Hematopoietic multipotent progenitor cell treated with erythropoietin and hydrocortisone succinate and interleukin-3 and kit ligand, for 15 days (in vitro differentiated cells): ENCODE measurements at places on chromosomes 7 and 10.

DNA sequence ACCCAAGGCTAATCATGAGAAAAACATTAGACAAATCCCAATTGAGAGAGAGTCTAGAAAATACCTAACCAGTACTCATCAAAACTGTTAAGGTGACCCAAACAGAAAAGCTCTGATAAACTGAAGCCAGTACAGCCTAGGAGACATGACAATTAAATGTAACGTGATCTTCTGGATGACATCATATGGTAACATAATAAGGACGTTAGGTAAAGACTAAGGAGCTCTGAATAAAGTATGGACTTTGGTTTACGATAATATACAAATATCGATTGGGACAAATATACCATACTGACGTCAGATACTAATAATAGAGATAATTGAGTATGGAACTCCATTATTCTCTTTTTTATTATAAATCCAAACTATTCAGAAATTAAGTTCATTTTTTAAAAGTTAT, 561.1 kb upstream of the STEAP1 start:
- DNase-seq = no peak

GRCh38 chr7:32206488-32206887, 136.3 kb upstream of the PDE1C start:
- no peak for DNase-seq

GRCh38 chr7:132353936-132354335, 222.3 kb downstream of the PLXNA4 start:
- no peak for DNase-seq

DNA sequence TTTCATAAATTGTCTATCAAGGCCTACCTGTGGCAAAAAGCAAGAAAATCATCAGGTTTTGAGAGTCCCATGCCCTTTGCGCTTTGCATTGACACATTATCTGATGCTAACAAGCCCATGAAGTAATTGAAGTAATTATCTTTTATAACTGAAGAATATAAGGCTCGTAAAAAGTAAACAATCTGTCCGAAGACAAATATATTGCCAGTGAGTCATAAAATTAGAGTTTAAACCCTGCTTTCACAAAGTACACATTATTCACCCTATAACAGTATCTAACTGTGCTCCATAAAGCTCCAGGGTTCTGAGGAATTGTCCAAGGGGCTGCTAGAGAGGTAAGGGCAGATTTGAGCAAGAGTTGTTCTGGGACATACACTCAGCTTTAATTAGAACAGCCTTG, 102.3 kb upstream of the PPP1R3A start:
- no peak for DNase-seq

DNA sequence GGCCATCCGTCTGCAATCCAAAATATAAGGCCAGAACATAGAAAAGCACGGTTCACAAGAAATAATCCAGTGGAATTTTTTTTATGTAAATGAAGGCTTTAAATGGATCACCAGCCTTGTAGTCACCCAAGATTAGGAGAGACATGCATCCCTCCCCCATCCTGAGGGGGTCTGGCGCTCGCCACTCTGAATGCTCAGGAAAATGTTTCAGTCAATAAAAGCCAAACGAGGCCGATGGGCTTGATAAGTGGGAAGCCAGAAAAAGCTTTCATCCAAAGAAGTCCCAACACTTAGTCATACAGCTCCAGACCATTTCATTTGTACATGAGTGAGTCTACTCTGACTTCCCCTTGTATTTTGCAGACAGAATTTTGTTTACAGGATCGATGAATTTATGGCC, 631.8 kb downstream of the GRID1 start:
- DNase-seq = no peak

DNA sequence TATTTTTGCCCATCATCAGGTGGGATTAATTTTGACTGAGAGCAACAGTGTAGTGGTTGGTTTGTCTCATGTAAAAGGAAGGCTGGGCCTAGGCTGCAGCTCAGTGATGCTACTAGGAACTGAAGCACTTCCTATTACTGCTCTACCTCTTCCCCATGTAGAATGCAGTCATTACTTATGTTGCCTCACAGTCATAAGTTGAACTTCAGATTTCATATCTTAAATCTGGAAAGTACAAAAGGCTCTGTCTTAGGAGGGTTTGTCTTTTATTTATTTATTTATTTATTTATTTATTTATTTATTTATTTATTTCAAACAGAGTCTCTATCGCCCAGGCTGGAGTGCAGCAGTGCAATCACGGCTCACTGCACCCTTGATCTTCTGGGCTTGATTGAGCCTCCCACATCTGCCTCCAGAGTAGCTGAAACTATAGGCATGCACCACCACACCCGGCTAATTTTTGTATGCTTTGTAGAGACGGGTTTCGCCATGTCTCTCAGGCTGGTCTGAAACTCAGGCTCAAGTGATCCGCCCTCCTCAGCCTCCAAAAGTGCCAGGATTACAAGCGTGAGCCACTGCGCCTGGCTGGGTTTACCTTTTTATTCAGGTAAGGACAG, 721.7 kb upstream of the GALNT17 start:
- DNase-seq = no peak

DNA sequence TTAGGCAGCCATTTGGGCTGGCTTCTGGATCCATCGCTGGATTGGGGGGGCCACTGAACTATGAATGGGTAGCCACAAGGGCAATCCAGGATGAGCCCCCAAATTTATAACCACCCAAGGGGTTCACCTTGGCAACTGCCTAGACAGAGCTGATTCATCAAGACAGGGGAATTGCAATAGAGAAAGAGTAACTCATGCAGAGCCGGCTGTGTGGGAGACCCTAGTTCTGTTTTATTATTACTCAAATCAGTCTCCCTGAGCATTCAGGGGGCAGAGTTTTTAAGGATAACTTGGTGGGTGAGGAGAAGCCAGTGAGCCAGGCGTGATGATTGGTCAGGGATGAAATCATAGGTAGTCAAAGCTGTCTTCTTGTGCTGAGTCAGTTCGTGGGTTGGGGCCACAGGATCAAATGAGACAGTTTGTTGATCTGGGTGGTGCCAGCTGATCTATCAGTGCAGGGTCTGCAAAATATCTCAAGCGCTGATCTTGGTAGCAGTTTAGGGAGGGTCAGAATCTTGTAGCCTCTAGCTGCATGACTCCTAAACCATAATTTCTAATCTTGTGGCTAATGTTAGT, 57.9 kb downstream of the DNAJB9 start:
- no peak for DNase-seq

DNA sequence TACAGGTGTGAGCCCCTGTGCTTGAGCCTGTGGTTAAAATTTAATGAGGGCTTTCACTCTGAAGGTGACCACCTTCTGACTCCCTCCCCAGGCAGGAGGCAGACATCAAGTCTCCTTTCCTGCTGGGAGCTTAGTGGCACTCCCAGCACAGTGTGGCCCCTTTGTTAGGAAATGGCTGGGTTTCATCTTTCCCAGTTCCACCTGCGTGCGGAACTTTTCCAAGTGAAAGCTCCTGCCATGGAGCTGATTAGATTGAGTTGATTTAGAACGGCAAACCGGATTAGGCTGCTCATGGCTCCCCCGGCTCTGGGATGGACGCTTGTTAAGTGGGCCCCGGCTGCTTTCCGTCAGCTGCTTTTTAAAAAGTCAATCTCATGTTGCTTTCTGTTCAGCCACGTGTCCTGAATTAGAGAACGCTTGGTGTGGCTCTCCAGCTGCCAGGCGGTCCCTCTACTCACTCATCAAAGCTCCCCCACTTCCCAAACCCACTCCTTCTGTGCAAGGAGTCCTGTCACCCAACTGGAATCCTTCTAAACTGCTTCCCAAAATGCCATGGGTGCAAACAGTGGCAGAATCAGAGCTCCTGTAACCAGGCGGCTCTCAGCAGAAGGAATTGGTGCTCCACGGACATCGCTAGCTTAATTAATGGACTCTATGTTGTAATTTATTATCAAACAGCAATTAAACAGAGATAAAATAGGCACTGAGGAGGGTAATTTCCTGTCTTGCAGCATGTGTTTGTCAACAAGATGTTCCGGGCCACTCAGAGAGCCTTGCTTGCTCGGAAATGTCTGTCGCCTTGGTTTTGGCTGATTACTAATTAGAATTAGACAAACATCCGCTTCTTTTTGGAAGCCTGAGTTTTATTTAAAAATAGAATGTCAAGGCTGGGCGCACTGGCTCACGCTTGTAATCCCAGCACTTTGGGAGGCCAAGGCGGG, 551.2 kb downstream of the GALNT17 start:
- DNase-seq = no peak

DNA sequence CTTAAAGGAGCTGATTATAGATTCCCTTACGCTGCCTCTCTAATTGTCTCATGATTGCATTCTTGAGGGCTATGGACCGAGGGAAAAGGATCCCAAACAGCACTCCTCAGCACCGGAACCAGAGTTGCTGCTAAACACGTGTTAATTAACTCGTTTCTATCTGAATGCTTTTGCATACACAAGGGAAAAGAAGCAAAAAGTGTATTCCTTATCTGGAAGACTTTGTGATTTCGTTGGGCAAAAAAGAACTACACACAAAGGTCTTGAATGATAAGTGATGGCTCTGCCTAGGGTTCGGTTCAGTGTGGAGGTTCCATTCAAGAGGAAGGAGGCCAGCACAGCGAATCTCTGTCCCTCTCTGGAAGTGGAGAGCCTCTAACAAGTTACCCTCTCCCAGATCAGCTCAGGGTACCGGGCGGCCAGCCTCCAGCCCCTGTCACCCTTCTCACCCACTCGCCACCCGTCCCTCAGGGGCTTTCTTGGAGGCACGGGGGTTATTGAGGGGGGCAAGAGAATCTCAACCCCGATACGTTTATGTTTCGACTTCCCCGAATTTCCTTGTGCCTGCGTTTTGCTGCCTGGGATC, 515 bp upstream of the SLC4A2 start:
- DNase-seq = peak; percentile 28

- no peak for DNase-seq
These were observed 104.2 kb upstream of the ACBD5 start for GRCh38 chr10:27344568-27345454.

GRCh38 chr10:78589687-78590086, 479.1 kb upstream of the ZMIZ1 start:
- no peak for DNase-seq

DNA sequence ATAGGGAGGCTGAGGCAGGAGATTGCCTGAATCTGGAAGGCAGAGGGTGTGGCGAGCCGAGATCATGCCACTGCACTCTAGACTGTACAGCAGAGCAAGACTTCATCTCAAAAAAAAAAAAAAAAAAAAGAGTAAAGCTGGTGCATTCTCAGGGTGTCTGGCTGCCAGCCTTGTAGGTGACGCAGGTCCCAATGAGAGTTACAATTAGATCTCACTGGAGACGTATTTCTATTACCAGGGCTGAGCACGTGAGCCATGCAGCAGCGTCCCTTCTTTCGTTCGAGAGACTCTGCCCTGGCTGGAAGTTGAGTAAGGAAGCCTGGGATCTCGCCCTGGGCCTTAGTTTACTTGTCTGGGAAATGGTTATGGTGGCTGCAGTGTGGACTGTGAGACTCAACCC, 22.4 kb upstream of the ZMIZ1 start:
- no peak for DNase-seq

- no peak for DNase-seq
These were observed 157.6 kb upstream of the PCBD1 start for GRCh38 chr10:71045936-71046335.

- no peak for DNase-seq
These were observed 106.6 kb downstream of the FAS start for GRCh38 chr10:89097226-89097625.

DNA sequence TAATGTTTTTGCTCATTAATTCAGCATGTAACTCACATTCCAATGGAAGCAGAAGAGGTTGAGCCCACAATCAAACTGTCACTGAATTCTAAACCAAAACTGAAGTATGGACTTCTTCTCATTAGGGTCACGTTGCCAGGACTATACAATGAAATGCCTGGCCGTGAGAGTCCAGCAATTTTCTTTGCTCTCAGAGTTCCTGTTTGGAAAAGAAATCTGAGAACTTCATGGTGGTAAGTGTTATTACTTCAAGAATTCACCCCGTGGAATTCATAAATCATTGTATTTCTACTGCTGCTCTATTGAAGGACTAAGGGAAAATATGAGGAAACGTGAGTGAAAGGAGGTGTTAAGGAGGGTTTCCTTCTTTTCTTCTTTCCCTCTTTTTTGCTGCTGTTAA, 441.8 kb upstream of the AKR1E2 start:
- no peak for DNase-seq

DNA sequence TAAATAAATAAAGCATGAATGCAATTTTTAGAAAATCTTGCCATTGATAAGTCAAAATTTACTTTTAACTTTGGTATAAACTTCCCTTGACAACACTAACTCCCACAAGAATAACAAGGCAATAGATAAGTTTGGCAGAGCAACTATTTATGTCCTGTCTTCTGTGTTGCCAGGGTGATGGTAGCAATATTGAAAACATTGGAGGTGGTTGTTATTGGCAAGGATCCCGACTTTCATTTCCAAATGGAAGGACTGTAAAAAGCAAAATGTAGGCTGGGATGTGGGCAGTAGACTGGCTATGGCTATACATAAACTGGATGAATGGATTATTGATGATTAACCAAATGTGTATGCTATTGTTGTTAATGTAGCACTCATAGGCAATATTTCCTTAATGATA, 134.9 kb upstream of the CACNA2D1 start:
- no peak for DNase-seq

GRCh38 chr7:50372923-50373322, 68.4 kb downstream of the IKZF1 start:
- no peak for DNase-seq

- DNase-seq = no peak
These were observed 265.1 kb downstream of the PRPF18 start for GRCh38 chr10:13851906-13852305.

GRCh38 chr7:30694774-30695721, 12.8 kb upstream of the CRHR2 start:
- DNase-seq = no peak

- no peak for DNase-seq
These were observed 133.6 kb upstream of the RET start for GRCh38 chr10:42943025-42943818.

- DNase-seq = no peak
These were observed 3.8 kb upstream of the SKIDA1 start for GRCh38 chr10:21529032-21529910.

DNA sequence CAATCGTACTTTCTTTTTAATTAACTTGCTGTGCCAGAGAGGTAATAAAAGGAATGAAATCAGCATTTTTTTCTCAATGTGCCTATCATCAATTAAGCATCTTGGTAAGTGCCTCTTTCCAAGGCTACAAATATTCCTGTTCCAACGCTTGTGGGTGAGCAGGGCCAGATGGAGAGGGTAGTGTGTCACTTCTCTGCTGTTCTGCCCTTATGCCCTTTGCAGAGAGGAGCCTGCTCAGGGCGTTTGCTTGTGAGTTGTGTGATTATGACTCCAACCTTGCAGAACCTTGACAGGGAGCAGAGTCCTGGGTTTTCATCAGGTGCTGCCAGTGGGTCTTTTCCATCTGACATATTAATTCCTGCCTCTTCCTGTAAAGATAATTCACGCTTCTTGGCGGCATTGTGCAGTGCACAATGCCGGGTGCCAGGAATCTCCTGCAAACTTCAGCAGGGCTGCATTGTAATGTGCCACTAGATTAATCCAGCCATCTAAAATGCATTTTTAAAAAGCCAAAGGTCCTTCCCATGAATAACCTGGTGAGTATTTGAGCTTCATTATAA, 234.4 kb downstream of the ARHGAP12 start:
- no peak for DNase-seq

DNA sequence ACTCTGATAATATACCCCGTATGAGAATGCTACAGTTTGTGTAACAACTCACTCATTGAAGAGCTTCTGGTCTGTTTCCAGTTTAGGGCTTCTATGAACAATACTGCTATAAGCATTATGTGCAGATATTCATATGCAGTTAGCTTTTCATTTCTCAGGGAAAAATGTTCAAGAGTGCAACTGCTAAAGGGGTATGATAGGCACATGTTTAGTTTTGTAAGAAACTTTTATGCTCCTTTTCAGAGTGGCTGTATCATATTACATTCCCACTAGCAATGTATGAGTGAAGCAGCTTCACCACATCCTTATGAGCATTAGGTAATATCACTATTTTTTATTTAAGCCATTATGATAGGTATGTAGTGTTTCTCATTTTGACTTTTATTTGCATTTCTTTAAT, 182.6 kb upstream of the CXCL12 start:
- no peak for DNase-seq
